Kidney glomerular epithelial cell (primary cell): ENCODE measurements at places on chromosomes 3 and 15.
A peak's percentile ranks its signal among the peaks of the same experiment; 100 is the strongest.

DNA sequence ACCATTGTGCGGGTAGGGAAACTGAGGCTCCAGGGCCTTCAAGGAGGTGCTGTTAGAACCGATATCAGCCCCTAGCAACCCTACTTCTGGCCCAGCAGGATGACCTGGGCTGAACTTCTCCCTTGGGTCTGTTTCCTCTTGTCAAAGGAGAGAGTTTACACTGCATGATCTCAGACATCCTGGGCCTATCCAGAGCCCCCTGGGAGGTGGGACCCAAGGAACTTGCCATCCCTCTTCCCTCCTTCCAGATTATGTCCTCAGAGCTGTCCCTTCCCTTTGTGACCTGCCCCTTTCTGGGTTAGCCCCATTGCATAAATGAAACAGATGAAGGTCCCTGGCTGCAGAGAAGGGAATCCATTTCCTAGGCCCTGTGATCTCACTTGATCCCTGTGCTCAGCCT is 12.3 kb upstream of the DNAH1 start:
- DNase-seq = no peak

- no peak for DNase-seq
These were observed 22.8 kb downstream of the C2CD4A start for GRCh38 chr15:62089616-62090015.

DNA sequence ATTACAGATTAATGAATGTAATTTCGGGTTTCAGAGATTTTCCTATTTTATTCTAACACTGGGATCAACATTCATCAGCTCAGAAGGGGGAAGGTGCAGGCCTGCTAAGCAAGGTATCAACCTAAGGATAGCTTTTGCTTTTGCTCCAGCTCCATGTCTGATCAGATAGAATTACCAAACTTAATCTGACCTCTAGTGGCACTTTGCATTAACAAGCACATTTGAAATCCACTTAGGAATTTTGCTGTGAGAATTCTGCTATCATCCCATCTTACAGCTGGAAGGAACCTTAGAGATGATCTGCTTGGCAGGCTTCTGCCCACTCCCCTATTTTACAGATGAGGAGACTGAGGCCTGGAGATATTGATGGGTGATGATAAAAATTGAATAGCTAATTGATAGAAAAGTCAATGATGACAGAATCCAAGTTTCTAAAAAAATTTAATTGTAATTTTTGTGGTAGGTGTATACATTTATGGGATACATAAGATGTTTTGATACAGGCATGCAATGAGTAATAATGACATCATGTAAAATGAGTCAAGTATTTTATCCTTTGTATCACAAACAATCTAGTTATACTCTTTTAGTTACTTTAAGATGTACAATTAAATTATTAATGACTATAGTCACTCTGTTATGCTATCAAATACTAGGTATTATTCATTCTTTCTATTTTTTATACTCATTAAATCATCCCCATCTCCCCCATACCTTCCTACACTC is 209.2 kb upstream of the ZPLD1 start:
- DNase-seq = peak; percentile 83

DNA sequence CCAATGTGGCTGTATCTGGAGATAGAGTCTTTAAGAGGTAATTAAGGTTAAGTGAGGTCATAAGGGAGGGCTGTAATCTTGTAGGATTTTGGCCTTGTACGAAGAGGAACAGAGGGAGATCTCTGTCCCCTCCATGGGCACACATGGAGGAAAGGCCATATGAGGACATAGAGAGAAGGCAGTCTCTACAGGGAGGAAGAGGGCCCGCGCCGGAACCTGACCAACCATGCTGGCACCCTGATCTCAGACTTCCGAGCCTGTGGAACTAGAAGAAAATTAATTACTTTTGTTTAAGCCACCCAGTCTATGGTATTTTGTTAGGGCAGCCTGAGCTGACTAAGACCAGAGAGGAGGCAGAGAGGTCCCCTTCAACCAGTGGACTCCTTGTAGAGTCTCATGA is 17.7 kb upstream of the MRPS22 start:
- no peak for DNase-seq

- DNase-seq = no peak
These were observed 49.9 kb downstream of the TFG start for GRCh38 chr3:100759159-100759558.

DNA sequence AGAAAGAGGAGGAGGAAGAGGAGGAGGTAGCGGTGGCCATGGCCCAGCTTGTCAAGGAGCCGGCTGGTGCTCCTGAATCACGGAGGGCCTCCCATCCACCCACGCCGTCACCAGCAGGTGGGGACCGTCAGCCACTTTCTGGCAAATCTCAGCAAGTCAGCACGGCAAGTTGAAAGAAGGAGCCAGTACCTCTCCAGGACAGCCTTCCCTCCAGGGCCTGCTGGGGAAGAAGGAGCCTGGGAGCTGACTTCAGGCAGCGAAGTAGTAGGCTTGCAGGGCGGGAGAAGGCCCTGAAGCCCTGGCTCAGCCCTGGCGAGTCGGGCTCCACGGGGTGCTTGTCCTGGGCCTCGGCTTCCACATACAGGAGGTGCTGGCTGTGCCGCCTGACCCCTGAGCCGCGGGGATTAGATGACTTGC is 99.2 kb upstream of the TRPM1 start:
- peak; percentile 17 for DNase-seq

- DNase-seq = peak; percentile 41
These were observed 2.5 kb downstream of the ANP32A start for GRCh38 chr15:68818066-68818768.

DNA sequence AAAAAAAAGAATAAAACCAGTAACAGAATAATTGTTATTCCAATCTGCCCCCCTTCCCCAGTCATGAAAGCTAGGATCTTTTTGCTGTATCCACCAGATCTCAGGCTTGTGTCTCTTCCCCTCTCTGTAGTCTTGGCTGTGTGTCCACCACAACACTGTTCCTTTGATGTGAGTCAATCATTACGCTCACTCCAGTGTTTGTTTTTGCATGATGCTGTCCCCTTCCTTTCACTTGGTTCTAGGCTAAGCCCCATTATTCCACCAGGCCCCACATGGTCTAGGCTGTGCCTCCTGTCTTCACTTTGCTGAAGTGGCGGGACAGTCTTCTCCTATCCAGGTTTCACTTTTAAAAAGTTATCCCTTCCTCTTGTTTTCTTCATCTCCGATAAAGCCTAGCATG is 13.6 kb downstream of the ACKR2 start:
- no peak for DNase-seq

GRCh38 chr15:62950462-62950931 is 92.0 kb upstream of the TPM1 start:
- no peak for DNase-seq

- DNase-seq = no peak
These were observed 207.9 kb upstream of the GADL1 start for GRCh38 chr3:31102196-31102879.

- DNase-seq = no peak
These were observed 33.0 kb downstream of the SLC6A20 start for GRCh38 chr3:45763303-45763675.

GRCh38 chr3:120753810-120754209 is 11.3 kb downstream of the GTF2E1 start:
- DNase-seq = no peak

DNA sequence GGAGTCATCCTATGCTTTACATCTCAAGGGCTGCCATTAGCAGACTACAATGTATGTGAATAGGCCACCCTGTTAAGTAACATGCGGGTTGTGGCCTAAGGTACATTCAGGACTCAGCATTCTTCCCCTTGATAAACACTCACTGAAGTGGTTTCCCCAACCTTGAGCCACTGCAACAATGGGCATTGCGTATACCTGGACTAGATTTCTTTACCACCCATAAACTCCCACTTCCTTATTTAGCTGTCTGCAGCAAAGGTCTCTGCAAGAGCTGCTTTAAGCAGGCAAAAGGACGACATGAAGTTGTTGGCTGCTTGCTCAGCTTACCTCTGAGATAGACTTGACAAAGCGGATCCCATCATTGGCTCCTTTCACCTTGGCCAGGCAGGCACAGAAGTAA is 16.2 kb downstream of the FYCO1 start:
- no peak for DNase-seq

DNA sequence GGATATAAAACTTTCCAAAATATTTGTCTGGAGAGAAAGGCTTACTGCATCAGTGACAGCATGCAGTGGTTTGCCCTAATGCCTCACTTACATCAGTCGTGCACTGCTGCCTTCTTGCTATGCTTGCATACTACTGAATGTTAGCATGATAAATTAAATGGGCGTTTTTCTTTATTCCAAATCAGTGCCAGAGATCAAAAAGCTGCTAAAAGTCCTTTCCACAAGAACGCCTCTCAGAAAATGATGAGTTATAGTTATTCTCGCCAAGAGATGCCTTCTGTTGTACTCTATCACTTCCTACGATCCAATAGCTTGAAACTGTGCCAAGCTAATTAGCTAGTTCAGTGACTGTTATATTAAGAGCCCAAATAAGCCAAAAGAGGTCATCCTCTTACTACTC is 345.8 kb upstream of the ROBO2 start:
- peak; percentile 75 for DNase-seq

- DNase-seq = no peak
These were observed 74.0 kb downstream of the MOBP start for GRCh38 chr3:39541442-39541841.

DNA sequence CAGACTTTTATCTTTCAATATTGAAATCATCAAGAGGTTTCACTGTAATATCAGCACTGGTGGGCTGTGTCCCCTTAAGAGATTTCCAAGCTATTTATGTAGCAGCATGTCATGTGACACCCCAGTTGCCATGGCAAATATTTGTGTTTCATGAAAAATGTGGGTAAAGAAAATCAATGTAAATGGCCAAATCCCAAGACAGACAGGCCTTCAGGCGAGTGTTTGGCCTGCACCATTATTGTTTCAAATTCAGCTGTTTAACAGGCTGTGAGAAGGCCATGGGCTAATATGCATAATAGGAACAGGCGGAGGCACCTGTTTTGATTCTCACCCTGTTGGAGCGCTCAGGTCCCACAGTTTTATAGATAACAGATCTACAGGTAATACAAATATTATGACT is 104.2 kb downstream of the IQCH start:
- no peak for DNase-seq

DNA sequence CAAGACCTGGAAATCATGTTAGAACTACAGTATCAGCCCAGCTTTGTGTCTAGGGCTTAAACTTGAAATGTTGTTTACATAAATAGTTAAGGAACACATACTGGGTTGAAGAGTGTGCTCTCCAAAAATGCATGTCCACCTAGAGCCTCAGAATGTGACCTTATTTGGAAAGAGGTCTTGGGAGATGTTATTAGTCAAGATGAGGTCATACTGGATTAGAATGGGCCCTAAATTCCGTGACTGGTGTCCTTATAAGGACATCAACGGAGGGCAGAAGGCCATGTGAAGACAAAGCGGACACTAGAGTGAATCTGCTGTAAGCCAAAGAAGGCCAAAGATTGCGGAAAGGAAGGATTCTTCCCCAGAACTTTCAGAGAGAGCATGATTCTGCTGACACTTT is 759.2 kb upstream of the CFAP20DC start:
- peak; percentile 4 for DNase-seq

DNA sequence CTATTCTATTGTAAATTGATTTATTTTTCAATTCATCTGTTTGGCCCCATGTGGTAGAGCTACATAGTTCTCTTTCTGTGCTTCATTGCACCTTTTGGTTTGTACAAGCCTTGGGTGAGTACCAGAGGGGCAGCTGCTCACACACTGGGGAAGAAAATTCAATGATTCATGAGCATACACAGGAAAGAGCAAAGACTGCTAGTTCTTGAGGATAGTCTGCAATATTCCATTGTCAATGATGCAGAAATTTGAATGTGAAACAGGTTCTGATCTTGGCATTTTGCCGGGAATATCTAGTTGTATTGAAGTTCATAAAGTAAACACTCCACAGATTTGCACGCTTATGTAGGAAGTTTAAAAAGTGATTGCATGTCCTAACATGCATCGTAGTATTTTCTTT is 304.6 kb downstream of the NAALADL2 start:
- DNase-seq = peak; percentile 21

- peak; percentile 15 for DNase-seq
These were observed 19.7 kb downstream of the TM4SF4 start for GRCh38 chr3:149494022-149494758.

DNA sequence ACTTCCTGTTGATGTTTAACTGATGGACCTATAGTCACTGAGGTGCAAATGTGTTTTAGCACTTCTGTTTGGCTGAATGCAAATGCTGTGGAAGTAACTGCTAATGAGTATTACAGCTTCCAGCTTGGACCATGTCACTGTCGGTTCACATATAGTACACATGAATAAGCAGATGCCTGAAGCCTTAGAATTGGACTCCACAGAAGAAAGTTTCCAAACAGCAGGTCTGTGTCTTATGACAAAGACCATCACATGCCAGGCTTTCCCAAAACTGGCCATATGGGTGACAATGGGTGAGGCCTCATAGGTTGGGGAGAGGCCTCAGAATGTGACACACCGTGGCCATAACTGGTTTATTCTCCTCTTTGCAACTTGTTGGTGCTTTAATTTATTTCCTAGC is 241.8 kb downstream of the WNT5A start:
- no peak for DNase-seq

GRCh38 chr3:52532517-52532837 is 1.2 kb downstream of the NT5DC2 start:
- no peak for DNase-seq

- no peak for DNase-seq
These were observed 4.9 kb downstream of the GALK2 start for GRCh38 chr15:49174902-49175301.

DNA sequence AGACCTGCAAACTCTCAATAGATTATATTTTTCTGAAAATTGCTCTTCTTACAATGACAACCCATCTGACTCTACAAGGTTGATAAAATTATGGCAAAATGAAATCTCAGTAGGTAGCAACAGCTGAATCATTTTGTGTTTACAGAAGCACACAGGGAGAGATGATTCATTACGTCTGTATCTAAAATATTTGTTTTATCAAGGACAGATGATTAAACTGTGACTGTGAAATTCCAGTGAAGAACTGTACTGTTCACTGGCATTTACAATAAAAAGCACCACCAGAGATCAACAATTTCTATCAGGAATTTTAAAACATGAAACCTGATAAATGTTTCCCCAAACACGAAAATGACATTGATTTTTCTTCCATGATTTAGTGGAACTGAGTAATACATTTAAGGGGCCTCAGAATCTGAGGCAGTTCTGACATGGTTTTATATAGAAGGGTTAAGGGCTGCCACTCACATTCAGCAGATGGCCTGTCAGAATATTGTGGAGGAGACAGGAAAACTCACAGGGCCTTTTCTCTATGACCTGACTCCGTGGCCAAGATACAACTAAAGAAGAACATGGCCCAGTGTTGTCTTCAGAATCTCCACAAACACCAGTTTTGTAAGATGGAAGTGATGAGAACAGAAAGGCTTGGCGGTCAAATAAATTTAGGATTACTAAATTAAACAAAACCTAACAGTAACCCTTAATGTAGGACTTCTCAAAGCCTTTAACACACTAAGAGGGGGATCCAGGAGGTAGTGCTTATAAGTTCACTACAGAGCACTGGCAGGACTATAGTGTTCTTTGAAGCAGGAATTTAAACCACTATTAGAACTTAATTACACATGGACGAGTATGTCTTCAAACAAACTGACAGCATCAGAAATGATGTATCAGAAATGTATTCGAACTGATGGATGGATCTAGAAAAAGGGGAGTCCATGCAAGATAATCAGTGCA is 25.9 kb downstream of the RAD18 start:
- peak; percentile 94 for DNase-seq

GRCh38 chr15:84666373-84666772 is 8.4 kb upstream of the NMB start:
- no peak for DNase-seq
